ENCODE measurements at places on chromosomes 11 and 22.
A peak's percentile ranks its signal among the peaks of the same experiment; 100 is the strongest.

DNA sequence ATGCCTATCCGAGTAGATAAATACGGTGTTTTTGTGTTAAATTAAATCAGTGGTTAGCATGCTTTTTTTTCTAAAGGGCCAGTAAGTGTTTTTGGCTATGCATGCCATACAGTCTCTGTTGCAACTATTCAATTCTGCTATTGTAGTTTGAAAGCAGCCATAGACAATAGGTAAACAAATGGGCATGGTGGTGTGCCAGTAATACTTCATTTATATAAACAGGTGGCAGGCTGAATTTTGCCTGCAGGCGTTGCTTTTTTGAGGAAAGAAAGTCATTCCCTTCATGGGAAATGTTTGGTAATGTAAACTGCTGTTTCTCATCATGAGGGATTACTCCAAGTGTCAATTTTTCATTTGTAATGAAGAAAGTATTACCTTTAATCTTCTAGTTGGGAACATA lies 106.5 kb downstream of the TMEM135 start:
- peak; percentile 14 for DNase-seq

GRCh38 chr11:58739725-58740430 lies 8.1 kb upstream of the GLYAT start:
- peak; percentile 33 for DNase-seq

GRCh38 chr11:71934213-71934612 lies 5.4 kb downstream of the RNF121 start:
- DNase-seq = no peak

GRCh38 chr22:32389685-32390084 lies 22.4 kb downstream of the RTCB start:
- peak; percentile 26 for DNase-seq

- DNase-seq = no peak
These were observed 83.0 kb downstream of the AASDHPPT start for GRCh38 chr11:106160494-106160893.

GRCh38 chr11:1530686-1531448 lies 41.2 kb downstream of the DUSP8 start:
- DNase-seq = no peak
